Coronary artery (tissue), 2 donors: ENCODE measurements at places on chromosomes 5 and 9.

DNA sequence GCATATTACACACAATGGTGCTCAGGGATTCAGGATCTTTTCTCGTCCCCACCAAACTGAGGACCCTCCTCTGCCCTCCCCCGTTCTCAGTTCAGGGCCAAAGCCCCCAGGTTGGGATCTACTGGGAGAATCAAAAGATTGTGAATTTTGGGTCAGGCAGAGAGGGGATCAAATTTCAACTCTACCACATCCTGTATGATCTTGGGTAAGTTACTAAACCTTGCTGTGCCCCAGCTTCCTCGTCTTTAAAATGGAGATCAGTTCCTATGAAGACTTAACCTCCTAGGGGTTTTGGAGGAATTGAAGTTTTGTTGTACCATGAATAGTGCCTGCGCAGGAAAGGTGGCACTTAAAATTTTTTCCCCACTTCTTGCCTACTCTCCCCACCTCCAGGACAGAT is 62.4 kb downstream of the RAI14 start:
- no peak for DNase-seq

DNA sequence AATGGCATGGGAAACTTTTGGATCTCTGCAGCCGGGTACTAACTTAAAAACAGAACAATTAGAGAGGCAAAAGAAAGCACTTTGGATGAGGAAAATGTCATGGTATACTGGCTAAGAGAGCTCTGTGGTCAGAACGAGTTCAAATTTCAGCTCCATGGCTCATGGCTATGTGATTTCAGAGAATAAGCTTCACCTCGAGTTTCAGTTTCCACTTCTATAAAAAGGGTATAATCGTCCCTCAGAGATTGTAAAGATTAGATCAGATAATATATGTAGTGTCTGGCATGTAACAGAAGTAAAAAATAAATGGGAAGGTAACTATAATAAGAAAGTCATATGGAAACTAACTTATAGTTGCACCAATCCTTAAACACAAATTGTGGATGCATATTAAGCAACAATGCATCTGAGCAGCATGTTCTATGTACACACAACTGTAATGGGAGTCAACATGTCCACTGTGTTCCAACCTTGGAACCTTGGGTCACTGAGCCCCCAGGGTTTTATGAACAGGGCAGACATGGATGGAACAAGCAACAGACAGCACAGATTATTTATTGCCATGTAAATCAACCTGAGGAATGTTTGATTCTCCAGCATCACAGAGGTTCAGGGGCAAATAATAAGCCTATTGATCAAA is 145.4 kb downstream of the MAPKAP1 start:
- DNase-seq: no peak

GRCh38 chr5:138264183-138264582 is 10.2 kb downstream of the GFRA3 start:
- no peak for DNase-seq

DNA sequence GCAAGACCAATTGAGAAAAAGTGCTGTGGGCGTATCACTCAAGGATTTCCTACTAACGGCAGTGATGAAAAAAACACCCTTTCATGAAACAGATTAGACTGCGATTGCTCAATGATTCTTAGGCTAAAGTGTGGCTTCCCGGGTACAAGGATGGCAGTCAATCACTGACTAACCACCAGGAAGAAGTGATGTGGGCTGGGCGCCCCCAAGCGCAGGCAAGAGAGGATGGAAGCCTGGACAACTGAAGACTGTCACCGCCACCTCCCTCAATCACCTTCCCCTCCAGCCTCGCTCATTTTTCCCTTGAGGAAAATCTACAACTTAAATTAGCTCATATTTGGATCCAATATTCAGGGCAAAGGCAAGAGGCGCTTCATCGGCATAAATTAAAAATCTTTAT is 707.2 kb downstream of the MTRR start:
- DNase-seq: no peak

GRCh38 chr9:136935651-136936050 is 8.9 kb downstream of the FBXW5 start:
- DNase-seq: no peak

- no peak for DNase-seq
Observed at GRCh38 chr5:56465769-56466135, 232.6 kb upstream of the ANKRD55 start.

DNA sequence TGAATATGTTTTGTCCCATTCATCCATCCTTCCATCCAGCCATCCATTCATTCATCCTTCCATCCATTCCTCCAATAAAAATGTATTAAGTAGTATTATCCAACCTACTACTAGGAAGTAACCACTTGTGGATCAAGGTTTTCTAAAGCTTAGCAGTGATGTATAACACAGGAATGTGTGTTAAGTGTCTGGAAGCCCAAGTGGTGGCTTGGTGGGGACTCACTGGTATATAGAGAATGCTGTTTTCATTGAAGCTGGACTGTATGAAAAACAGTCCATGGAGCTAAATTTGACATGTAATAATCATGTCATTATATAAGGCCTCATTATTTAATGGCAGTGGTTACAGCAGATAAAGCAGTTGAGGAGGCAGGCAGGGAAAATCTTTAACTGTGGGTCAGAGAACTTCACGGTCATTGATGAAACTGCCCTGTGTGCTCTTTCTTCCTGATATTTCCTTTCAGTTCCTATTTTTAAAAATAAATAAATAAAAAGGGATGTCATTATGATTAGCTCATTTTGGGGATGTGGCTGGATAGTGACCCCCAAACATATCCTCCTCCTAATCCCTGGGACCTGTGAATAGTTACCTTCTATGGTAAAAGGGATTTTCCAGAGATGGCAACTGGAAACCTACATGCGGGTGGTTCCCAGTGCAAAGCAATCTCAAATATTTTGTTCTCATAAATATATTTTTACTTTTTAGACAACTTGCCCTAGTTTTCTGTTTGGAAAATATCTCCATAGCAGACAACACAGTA is 82.3 kb downstream of the DAPK1 start:
- DNase-seq: no peak

GRCh38 chr5:32583582-32584232 is 1.6 kb upstream of the SUB1 start:
- DNase-seq: no peak

- no peak for DNase-seq
Observed at GRCh38 chr5:147349241-147349640, 114.4 kb downstream of the STK32A start.

DNA sequence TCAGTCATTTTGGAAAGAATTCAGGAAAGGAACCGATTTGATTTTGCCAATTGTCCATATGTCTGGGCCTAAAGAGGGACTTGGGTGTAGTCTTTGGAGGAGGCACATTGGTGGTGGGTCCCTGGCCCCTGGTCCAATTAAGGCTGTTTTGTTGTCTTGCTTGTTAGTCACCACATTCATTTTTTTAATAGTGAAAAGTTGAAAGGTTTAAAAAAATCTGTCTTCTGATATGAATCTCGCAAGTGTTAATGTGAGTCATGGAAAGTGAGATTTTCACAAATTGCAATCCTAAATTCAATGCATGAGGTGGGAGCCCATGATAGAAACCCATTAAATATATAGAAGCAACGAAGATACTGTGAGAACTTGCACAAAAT is 165.9 kb upstream of the OTULINL start:
- no peak for DNase-seq

GRCh38 chr5:44981708-44982107 is 173.0 kb downstream of the MRPS30 start:
- DNase-seq: no peak

DNA sequence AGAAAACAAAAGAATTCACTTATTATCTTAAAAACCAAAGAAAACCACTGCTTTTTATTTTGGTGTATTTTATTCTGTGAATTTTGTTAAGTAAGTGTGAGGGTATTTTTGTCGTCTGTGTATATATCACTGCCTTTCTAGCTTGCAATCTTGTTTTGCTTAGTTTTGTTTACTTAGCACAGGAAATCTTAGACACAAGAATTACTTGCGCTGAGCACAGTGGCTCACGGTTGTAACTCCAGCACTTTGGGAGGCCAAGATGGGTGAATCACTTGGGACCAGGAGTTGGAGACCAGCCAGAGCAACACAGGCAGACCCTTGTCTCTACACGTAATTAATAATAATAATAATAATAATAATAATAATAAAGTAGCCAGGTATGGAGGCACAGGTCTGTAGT is 230.3 kb downstream of the PAPPA start:
- DNase-seq: no peak

GRCh38 chr9:123370526-123371227 is 14.7 kb downstream of the CRB2 start:
- no peak for DNase-seq

DNA sequence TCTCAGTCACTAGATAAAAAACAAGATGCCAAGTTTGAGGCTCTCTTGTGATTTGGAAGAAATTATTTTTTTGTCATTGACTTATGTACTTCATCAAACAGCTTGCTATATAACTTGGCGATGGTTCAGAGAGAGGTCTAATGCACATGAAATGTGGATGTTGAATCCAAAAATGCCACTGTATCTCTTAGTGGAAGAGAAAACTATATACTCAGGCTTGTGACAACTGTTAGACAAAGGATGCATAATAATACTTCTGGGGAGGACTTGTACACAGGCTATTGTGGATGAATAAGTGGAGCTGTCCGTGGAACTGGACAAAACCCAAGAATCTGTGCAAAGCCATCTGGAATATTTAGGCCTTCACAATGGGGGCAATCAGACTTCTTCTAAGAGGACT is 162.9 kb upstream of the NMUR2 start:
- DNase-seq: no peak

DNA sequence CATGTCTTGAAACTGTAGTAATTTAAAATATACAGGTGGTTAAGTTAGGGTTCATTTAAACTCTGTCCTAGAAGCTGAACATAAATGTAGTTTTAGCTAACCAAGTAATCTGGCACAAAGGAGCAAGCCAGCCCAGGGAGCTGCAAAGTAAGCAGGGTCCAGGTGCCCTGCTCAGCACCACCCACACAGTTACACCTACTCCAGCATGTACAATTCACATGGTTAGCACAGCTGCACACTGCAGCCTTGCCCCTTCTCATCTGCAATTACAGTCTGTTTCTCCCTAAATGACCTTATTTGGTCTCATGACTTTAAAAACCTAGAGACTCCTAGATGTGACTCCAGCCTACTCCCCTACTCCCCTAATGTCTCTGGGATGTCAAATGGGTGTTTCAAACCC is 128.4 kb downstream of the EPB41L4A start:
- DNase-seq: no peak

DNA sequence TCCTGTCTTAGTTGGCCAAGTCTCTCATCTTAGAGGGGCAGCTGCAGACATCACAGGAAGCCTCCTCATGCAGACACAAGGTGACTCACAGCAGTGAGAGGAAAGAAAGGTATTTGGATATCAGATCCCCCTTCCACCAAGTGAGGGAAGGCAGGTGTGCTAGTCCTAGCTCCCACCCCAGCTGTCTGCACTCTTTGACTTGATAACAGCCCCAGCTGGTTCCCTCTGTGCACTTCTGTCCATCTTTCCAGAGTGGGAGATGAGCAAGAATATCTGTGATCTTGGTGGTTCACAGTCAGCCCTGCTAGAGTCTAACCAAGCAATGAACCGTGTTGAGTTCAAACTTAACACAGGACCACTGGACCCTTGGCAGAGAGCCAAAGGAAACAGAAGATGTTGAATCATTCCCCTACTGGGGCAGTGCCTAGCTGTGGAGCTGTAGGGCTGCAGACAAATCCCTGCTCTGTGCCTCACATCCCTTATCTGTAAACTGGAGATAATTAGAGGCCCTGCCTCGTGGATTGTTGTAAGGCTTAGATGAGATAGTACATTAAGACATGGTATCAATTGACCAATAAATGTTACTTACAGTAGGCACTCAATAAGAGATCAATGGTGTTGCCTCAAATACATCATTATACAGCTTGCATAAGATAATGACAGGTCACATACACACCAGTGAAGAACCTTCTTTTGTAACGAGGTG is 39.1 kb downstream of the SH3RF2 start:
- DNase-seq: no peak

- no peak for DNase-seq
Observed at GRCh38 chr9:136169495-136169894, 35.4 kb downstream of the LHX3 start.

- no peak for DNase-seq
Observed at GRCh38 chr9:106684940-106685695, 177.8 kb upstream of the ZNF462 start.

- no peak for DNase-seq
Observed at GRCh38 chr5:40799258-40799657, 1.1 kb upstream of the PRKAA1 start.

DNA sequence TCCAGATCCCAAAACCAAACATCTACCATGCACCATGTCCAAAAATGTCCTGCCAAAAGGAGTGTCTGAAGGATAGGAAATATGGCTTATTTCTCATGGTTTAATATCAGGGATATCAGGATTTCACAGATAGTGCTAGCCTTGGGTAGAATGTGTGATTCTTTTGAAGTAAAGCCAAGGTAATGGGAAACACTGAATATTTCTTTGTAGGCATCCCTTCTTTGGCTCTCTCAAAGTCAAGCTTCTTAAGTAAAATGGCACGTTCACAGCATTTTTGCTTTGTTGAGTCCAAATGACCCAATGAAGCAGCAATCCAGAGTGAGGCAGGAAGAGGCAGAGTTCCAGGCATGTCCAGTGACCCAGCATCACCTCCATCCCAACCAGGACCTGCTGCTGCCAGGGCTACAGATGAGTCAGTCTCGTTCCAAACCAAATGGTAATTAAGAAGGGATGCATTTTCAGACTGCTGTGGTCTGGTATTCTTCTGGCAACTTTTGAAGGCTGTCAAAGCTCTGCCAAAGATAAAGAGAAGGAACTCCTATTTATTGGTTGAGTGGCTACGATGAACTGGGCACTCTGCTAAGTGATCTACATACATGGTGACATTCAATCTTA is 678.8 kb upstream of the KLF4 start:
- no peak for DNase-seq

DNA sequence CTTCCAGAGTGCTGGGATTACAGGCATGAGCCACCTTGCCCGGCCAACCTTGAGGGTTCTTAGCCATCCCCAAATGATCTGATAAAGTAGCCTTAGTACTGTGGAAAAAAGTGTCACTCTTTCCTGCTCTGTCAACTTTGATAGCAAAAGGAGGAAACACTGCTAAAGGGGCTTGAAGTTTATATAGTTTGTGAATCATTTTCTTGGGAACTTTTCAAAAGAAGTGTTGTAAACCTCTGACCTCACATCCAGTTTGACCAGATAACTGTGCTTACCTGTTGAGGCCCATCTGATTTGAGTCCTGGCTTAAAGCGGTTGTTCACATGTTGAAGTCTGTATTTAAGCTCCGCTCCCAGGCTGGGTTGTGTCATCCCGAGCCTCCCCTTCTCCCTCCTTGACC is 303.3 kb downstream of the DOCK8 start:
- DNase-seq: no peak

DNA sequence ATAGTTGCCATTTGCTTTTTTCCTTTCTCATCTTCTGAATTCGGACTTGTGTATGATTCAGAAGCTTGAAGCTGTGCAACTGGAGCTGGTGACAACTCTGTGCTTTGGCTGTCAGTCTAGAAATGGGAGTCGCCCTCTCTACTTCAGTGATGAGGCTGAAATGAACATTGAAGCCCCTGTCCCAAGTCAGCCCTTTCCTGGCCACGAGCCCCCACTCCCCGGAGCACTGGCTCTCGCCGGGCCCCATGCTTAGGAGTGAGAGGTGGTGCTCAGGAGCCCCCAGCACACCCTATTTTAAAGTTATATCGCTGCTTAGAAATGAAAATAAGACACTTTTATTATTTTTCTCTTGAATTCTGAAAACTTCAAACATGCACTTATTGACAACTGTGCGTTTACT is 66.0 kb downstream of the PSMB7 start:
- no peak for DNase-seq
